Activated CD4-positive, CD25-positive, alpha-beta regulatory T cell treated with anti-CD3 and anti-CD28 coated beads, Interleukin-2, amount 50 U/mL, for 72 hours (primary cell): ENCODE measurements at places on chromosomes 7 and 10.
A peak's percentile ranks its signal among the peaks of the same experiment; 100 is the strongest.

DNA sequence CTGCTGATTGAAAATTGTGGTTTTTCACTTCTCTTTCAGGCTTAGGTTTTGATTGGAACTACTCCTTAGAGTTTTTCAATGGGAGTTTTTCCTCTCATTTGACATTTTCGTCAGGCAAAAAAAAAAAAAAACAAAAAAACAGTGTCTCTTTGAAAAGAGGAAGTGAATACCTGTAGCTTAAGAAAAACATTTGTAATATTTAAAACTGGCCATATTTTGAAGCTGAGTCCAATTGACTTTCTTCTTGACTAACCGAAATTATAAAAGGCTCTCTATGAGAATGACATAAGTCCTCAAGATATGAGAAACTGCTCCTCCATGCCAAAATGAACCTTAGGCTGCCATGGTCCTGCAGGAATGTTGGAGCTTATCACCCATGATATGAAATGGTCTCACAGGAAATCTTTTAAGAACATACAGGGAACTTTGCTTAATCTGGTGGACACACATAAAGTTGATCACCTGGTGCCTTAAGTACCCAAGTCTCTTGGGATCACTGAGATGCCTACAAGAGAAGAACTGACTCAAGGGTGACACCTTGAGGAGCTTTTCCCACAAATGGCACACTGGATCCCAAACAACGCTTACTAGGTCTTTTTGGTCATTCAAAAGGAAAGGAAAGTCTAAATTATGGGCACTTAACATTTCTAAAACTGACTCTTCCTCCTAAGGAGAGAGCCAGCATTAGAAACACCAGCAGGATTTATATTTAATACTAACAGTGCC, 263.4 kb downstream of the CDC14C start:
- no peak for DNase-seq

GRCh38 chr7:78605119-78605518, 806.5 kb downstream of the PHTF2 start:
- no peak for DNase-seq

- DNase-seq = no peak
Measured at GRCh38 chr7:143352531-143353002, 9.9 kb downstream of the FAM131B start.

GRCh38 chr10:110912374-110912773, 6.6 kb downstream of the BBIP1 start:
- no peak for DNase-seq

GRCh38 chr10:49356944-49357343, 38.9 kb downstream of the DRGX start:
- DNase-seq = no peak

DNA sequence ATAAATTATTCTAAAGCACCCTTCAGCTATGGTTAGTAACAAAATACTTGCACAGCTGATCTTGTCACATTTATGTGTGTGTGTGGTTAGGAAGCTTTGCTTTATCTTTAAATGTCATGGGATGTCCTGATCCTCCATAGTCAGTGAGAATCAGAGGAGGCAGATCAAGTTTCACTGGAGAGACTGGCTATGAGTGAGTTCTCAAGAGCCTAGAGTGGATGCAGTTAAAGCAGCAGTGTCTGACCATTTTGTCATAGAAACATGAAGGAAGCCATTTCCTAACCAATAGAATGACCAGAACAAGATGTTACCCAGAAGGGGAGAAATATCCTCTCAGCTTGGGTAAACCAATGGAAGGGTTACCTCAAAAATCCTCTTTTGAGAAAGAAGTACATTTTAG, 207.2 kb upstream of the DKK1 start:
- no peak for DNase-seq

GRCh38 chr10:115861455-115861854, 411.6 kb downstream of the GFRA1 start:
- no peak for DNase-seq

DNA sequence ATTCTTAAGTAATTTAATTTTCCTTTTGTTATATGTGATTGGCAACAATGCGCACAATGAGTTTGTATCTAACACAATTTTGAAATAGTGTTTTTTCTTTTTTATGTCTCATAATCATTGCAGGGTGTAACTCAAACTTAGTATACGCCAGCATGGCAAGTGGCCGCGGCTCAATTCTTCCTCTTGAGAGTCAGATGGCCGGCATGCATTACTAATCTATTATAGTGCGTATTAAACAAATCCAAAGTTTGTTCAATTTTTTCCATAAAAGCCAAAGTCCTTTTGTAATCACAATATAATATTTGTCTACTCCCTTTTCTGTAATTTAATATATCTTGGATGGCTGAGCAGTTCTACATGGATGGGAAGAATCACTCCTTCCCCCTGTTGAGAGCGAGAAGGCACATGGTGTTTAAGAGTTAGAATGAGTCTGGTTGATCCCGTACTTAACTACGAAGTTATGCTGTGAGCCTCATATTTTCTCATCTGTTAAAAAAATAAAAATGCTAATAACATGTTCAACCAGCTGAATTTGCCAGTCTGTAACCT, 12.7 kb downstream of the EPDR1 start:
- no peak for DNase-seq

DNA sequence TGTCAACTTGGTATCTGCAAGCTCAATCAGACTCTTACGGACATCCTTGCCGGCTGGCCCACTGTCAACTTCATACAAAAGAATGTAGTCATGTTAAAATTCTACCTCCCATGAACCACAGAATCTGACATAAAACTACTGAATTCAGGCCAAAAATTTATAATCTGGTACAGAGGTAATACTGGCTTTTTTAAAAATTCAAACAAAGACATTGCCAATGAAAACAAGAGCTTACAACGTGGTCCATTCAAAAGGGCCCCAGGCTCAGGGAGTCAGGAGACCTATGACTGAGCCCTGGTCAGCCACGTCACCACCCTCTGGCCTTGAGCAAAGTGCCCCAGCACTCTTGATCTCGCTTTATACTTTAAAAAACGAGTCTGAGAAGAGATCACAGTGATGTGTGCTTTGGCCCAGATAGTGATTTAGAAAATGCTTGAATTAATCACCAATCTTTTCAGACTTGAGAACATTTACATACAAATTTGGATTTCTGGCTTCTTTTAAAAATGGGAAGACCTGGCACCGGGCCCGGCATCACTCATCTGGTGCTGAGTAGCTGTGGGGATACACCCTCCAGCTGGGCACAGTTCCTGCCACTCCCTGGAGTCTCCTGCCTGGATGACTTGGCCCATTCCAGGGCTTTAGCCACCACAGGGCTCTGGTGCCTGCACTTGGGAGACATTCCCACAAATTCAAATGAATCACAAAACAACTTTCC, 94.1 kb downstream of the PIP4K2A start:
- DNase-seq = no peak

GRCh38 chr7:101729241-101729883, 88.1 kb upstream of the CUX1 start:
- DNase-seq = no peak

- DNase-seq = no peak
Measured at GRCh38 chr7:84877943-84878570, 308.8 kb downstream of the SEMA3D start.

- no peak for DNase-seq
Measured at GRCh38 chr10:88097092-88097516, 233.7 kb downstream of the PTEN start.

- DNase-seq = no peak
Measured at GRCh38 chr10:66852811-66853210, 73.0 kb upstream of the LRRTM3 start.

GRCh38 chr7:137916564-137916963, 69.8 kb upstream of the DGKI start:
- DNase-seq = no peak

GRCh38 chr10:85613391-85613790, 753.2 kb downstream of the GRID1 start:
- no peak for DNase-seq

DNA sequence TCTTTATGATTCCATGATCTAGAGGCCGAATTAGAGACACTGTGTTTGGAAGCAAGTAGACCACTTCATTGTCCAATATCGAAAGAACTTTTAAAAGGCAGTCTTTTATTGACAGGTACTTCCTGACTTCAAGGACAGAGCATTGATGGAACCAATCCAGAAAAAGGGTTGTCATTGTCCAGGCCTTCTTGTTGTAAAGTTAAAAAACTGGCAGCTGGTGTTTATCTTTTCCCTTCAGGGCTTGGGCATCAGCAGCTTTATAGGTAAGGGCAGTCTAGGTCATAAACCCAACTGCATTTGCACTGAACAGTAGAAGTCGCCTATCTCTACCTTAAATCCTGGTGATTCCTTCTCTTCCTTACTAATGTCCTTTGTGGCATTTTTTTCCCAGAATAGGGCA, 95.6 kb downstream of the ST7 start:
- no peak for DNase-seq

DNA sequence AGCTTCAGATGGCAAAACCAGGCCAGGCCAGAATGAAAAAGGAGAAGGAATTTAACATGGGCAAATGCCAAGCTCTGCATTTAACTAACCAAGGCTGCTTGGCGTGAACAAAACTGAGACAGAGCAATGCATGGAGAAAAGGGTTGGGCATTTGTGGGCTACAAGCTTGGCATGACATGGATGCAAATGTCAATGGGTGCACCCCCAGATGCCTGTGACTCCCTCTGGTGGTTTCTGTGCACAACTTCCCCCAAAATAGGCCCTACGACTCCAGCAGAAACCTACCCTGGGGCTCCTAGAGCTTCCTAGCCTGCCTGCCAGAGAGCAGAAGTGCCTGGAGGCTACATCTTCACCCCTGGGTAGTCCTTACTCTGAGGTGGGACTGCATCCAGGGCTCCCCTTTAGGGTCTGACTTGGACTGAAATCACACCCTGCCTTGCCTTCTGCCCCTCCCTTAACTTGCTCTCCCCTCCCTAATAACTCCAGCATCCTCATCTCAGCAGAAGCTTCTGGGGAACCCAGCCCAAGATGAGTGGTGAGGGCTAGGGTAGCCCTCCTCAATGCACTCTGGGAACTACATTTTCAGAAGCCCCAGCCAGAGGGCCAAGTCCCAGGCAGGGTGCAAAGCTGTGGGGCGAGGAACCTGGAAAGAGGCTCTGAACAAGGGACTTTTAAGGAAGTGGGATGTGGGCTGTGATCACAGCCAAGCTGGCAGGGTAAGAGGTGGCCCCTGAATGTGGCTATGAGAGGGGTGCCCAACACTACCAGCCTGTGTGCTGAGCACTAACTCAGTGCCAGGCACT, 11.3 kb downstream of the GPRIN2 start:
- DNase-seq = peak; percentile 22

- DNase-seq = no peak
Measured at GRCh38 chr10:30527623-30528428, 93.8 kb downstream of the MAP3K8 start.

DNA sequence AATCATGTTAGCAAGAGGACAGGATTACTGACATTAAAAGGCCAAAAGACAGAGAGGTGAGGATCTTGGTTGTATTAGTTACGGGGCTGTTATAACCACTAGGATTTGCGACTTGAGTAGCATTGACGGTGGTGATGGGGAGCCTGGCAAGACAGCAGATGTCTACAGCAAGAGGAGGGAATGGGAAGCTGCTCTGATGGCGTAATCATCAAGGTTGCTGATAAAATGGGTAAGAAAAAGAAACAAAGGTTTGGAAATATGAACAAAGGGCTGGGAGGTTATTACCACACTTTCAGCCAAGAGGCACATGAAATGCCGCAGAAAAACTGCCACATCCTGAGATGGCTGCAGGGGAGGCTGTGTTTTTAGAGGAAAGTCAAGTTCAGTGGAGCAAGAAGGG, 33.9 kb downstream of the TMEM229A start:
- no peak for DNase-seq

DNA sequence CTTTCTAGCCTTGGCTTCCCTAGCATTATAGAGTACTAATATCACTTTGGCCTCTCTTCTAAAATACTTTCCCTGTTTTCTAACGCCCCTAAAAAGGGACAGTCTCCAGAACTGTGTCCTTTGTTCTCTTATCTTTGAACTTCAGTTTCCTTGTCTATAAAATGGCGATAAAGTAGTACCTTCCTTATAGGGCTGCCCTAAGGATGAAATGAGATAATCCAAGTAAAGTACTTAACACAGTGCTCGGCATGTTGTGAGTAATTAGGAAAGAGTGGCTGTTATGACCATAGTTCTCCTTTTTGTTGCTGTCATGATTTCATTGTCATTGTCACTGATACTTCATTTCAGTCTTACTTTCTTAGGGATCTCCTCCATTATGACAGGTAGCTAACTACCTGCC, 114.7 kb downstream of the EXOC4 start:
- no peak for DNase-seq
